Left ventricle myocardium inferior (tissue), 1 donor: ENCODE measurements at places on chromosomes 2 and 18.

GRCh38 chr2:84029903-84030575 lies 429.0 kb downstream of the SUCLG1 start:
- no peak for DNase-seq

DNA sequence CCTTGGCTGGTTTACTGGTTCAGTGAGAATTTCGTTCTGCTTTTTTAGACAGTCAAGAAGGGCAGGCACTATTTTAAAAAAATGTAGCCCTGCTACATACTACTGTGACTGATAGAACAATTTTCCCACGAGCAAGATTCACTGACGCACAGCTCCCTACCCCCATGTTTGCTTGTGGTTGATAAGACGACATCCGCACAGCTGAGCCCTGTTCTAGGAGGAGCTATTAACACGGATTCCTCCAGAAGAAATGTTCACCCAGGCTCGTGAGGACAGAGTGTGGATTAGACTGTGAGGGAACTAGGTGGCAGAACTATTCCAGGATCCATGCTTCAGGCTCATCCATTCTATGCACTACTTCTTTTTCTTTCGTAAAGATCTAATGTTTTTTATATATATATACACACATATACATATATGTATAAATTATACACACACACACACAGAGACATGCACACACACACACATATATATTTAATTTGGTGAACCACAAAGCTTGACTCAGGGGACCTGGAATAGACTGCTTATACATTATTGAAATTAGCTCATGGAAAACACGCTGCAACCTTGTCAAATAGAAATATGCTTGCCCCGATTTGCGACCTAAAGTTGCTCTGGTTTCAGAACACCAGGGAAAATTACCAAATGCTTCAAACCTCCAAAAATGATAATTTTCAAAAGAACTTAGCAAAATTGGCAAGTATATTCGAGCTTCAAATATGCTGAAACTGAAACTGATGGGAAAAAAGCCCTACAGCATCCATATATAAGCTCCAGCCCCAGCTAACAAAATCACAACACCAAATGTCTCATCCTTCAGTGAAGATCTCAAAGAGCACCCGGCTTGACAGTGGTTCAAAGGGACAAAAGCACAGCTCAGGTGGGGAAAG lies 370.4 kb downstream of the SOCS6 start:
- DNase-seq, result no peak

DNA sequence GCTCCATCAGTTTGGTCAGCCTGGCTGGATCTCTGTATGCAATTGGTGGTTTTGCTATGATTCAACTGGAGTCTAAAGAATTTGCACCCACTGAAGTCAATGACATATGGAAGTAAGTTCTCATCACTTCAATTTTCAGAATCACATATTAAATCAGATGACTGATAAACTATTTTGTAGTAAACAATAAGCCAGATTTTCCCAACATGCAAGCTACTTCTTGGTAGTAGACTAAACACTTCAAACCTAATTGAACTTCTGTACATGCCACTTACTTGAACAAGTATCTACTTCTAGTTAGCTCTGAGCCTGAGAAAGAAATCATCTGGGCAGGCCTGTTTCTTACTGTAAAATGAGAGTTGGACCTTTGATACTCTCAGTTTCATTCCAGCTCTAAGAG lies 11.4 kb downstream of the KLHL41 start:
- no peak for DNase-seq

DNA sequence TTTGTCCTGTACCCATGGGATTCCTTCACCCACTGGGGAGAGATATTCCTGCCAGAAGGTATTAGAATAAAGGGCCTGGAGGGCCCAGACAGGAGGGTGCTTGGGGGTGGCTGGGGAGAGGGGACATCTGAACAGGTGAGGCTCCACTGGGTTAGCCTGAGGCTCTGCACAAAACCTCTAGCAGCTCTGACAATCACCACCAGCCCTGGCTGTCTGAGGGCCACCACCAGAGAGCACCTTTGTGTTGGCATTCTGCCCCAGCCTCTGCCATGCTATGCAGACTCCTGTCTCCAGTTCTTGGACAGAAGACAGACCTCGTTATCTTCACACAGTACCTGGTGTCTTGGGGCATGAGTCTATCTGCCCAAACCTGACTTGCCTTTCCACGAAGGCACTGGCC lies 25.3 kb downstream of the SLC16A14 start:
- no peak for DNase-seq

- DNase-seq, result no peak
Measured at GRCh38 chr2:225466891-225467604, 67.5 kb downstream of the NYAP2 start.

- no peak for DNase-seq
Measured at GRCh38 chr2:11750422-11750821, 4.0 kb downstream of the LPIN1 start.

DNA sequence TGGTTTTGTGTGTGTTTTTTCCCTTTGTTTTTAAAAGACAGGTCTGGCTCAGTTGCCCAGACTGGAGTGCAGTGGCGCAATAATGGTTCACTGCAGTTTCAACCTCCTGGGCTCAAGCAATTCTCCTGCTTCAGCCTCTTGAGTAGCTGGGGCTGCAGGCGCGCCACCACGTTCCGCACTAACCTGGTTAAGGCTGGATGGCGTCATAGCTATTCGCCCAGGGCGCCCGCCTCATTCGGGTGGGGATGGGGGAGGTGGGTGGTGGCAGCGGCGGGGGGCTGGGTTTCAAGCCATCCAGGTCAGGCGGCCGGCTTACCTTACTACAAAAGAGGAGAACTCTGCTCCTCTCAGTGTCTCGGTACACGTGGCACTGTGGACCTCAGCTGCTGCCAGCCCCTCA lies 42.8 kb downstream of the EEF1B2 start:
- no peak for DNase-seq

GRCh38 chr18:52648201-52648600 lies 308.2 kb downstream of the DCC start:
- no peak for DNase-seq
